ENCODE measurements at places on chromosomes 5 and 9.

GRCh38 chr9:133171161-133171961 is 7.6 kb upstream of the GBGT1 start:
- peak; percentile 74 for DNase-seq

- no peak for DNase-seq
These were observed 65.7 kb upstream of the EIF4EBP3 start for GRCh38 chr5:140481758-140482157.

- no peak for DNase-seq
These were observed 20.0 kb downstream of the IRF1 start for GRCh38 chr5:132470596-132470995.

DNA sequence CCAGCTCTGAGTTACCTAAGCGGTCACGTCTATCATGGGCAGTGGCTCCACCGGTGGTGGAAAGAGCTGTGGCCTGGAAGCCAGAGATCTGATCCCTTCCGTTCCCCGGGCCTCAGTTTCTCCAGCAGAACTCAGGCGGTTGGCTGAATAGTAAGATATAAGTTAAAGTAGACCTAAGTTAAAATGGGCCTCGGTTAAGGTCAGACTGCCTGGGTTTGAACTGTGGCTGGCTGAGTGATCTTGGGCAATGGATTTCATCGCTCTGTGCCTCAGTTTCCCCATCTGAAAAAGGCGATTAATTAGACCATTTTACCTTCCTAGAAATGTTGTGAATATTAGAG is 997 bp downstream of the COL15A1 start:
- DNase-seq = no peak

DNA sequence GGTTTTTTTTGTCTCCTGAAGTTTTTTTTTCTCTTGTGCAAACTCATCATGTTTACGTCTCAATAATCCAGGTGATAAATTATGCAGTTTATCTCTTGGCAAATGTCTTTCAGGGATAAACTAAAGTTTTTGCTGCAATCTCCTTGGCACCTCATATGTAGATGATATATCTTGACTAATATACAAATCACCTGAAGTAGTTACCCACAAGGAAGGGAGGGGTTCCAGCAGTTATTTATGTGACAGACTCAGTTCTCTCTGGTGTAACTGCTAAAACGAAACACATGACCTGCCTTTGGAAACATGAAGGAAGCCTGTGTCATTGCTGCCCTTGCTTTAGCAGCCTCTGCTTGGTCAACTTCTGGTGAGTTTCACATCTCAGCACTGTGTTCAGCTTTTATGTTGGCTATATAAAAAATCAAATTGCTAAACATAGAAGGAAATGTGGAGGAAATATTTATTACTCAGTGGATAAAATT is 39.3 kb upstream of the KIAA1958 start:
- no peak for DNase-seq

- peak; percentile 66 for DNase-seq
These were observed 129.0 kb downstream of the COL23A1 start for GRCh38 chr5:178461004-178461730.

GRCh38 chr5:112069329-112069728 is 312.3 kb upstream of the NREP start:
- no peak for DNase-seq

DNA sequence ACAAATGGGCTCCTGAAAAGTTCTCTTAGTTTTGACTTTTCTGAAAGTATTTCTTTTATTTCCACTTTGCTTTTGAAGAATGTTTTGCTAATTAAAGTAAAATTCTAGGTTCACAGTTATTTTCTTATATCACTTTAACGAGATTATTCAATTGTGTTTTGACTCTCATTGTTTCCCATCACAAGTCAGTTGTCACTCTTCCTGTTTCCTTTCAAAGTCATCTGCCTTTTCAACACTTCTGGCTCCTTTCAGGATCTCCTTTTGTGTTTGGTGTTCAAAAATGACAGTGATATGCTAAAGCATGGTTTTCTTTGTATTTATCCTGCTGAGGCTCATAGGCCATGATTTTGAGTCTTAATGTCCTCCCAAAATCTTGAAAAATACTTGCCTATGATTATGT is 235.4 kb upstream of the TAS2R1 start:
- DNase-seq = no peak

DNA sequence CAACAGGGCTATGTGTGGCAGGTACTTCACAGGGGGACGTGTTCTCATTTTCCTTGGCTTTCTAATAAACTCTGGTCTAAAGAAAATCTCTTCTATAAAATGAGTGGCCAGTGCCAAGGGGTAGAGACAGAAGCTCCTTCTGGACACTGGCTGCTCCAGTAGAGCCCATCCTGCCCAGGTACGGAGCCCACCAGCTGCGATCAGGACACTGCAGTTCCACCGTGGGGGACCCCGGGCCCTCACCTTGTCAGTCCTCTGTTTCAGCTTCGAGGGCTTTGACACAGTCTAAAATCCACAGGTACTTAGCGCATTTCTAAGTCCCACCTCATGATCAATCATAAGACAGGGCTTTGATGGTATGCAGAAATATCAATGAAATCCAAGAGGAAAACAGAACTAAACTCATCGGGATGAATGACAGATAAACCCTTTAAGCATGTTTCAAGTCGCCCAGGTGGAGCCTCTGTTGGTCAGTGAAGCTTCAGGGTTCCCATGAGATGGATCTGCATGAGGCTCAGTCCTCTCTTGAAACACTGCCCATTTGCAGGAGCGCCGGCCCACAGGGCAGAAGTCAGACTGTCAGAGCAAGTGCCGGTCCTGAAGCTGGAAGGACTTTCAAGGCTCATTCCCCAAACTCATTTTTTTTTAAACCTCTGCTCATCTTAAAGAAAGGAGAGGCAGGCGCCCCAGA is 20.3 kb upstream of the TERT start:
- DNase-seq = no peak

- no peak for DNase-seq
These were observed 2.3 kb downstream of the VAV2 start for GRCh38 chr9:133989625-133990365.

DNA sequence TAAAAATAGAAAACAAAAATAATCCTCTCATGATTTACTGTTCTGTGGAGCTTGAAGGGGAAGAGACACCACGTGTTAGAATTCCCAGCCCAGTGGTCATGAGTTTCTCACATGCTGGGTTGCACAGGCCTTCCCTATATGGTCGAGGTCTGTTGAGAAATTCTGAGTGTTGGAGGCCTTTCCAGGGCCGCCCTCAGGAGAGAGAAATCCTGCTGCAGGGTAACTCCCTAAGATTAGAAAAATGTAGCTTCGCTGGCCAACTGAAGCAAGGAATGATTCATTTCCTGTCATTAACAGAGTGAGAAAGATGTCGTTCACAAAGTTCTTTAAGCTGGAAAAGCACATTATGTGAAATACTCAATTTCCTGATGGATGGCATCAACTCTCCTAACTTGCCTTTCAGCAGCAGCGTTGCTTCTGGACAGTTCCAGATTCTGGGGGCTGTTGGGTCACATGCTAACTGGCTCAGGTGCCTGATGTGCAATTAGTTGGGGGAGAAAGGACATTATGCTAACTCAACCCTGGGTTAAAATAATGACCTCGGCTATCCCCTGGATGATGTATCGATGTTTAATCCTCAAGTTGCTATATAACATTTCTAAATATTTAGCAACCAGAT is 104.8 kb upstream of the CD180 start:
- DNase-seq = no peak

DNA sequence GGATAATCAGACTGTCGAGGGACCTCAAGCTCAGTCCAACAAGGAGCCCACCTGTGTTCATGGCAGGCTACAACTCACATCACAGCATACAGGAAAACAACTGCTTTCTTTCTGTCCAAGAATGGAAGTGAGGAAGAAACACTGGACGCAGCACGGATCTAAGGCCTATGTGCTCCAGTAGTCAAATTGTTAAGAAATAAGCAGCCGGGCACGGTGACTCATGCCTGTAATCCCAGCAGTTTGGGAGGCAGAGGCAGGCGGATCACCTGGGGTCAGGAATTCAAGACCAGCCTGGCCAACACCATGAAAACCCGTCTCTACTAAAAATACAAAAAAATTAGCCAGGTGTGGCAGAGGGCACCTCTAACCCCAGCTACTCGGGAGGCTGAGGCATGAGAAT is 427.8 kb downstream of the BNC2 start:
- DNase-seq = no peak

- no peak for DNase-seq
These were observed 261.8 kb downstream of the NR3C1 start for GRCh38 chr5:143141652-143142051.

DNA sequence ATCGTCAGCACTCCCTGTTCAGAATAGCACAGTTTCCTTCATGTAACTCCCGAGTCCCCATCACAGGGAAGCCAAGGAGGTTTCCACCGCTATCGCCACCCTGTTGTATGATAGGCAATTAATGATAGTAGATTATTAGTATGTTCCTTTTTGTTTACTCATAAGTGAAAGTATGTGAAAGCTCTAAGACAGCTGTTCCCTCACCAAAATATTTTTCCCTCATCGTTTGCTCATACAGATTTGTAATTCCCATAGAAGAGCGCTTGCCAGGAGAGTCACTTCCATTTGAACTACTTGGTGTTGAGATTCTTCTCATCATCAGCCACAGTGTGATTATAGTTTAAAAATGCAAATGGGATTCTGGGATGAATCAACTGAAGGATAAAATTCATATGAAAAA is 140.9 kb downstream of the PAM start:
- no peak for DNase-seq

GRCh38 chr9:18018661-18019060 is 439.8 kb downstream of the SH3GL2 start:
- DNase-seq = no peak

DNA sequence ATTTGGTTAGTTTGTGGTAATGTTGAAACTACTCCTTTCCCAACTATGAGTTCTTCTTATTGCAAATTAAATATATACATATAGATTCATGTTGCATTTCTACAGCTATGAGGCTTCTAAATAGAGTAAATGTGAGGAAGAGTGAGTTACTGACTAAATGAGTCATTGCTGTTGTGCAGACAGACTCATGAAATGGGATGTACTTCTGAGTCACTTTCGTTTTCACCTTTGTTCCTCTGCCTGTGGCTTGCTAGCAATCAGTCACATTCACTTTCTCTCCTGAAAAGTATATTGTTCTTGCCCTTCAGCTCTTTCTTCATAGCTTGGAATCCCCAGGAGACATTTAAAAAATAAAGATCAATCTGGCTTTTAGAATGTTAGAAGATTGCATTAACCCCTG is 295.5 kb upstream of the SMC2 start:
- peak; percentile 7 for DNase-seq

GRCh38 chr5:150438873-150439546 is 10.5 kb downstream of the RPS14 start:
- DNase-seq = peak; percentile 47

DNA sequence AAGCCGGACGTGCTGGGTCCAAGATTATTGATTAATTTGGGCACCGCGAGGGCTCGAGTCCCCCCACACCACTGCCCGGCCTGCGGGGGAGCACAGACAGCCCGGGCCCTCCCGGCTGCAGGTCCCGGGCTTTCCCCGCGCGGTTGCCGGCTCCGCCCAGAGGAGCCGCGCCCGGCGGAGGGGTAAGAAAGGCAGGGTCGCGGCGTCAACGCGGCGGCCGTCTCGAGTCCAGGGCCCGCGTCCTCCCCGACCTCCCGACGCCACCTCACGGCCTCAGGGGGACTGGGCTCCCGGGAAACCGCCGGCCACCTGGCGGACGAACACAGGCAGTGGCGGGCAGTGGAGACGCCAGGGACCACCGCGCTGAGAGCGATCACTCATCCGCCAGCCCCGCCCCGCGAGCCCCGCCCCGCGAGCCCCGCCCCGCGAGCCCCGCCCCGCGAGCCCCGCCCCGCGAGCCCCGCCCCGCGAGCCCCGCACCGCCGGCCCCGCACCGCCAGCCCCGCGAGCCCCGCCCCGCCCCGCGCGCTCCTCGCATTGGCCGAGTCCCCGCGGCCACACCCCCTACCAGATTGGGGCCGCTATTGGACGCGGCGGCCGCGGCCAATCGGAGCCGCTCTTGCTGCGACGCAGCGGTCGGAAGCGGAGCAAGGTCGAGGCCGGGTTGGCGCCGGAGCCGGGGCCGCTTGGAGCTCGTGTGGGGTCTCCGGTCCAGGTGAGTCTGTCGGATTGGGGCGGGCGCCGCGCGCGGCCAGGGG is at the start of gene MRPL41:
TSS of gene MRPL41 (plus strand) at position 616 of the 758 bp plus-strand sequence. CDS start 203 bp downstream, outside the sequence.
- DNase-seq = peak; percentile 96

DNA sequence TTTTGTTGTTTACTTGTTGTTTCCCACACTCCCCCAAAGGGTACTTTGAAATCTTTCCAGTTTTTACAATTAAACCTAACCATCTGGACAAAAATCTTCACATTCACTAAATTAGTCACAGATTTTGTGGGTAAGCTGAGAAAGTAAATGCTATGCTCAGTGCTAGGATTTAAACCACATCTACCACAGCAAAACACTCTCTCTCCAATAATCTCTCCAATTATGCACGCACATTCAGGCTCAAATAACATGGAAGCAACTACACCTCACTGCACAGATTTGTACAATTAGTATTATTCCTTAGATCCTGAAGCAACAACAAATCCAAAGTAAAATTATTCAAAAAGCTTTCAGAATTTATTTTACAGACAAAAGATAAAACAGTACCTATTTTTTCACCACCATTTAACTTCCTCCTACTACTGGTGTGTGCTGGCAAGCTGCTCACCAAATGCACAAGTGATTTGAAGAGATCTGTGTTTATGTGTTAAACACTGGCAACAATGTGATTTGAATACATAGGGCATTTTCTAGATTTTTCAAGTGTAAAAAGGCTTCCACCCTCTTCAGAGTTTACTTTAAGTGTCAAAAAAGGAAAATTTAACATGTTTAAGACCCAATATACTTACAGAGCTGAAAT is 16.6 kb downstream of the ZNF608 start:
- no peak for DNase-seq

- DNase-seq = no peak
These were observed 434.1 kb downstream of the RAB3C start for GRCh38 chr5:59016925-59017324.

GRCh38 chr9:4299005-4299795 is 668 bp downstream of the GLIS3 start:
- no peak for DNase-seq

GRCh38 chr5:40841068-40841805 is at the start of gene CARD6:
CARD6 (plus strand) TSS chr5:40841367; CDS start chr5:40841383, 16 bp downstream.
- DNase-seq = peak; percentile 67

- DNase-seq = no peak
These were observed 180.5 kb upstream of the TUT7 start for GRCh38 chr9:86534572-86535258.

GRCh38 chr5:124453221-124454051 is 293.0 kb downstream of the ZNF608 start:
- peak; percentile 87 for DNase-seq

DNA sequence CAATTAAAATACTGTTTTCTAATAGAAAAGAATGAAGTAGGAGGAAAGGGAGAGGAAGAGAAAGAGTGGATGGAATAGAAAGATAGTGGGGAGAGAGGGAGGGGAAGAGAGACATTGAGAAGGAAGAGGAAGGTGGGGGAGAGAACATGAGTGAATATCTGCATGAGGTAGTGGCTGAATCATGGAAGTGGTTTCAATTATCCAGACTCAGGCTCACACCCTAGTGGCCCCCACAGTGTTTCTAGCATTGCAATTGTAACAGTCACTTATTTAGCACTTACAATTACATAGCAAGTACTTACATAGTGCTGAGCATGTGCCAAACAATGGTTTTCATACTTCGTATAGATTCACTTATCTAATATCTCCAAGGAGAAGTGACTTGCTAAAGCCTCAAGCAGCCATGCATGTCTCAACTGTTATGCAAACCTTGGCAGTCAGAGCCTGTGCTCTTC is 72.7 kb downstream of the CAST start:
- DNase-seq = no peak
